Right lung (tissue), 10 donors: ENCODE measurements at places on chromosomes 5 and 9. TPM values are rescaled to one million over a fixed set of nuclear protein-coding genes. Genes with fewer than 3 reads are reported as not detected.
A peak's percentile ranks its signal among the peaks of the same experiment; 100 is the strongest.

DNA sequence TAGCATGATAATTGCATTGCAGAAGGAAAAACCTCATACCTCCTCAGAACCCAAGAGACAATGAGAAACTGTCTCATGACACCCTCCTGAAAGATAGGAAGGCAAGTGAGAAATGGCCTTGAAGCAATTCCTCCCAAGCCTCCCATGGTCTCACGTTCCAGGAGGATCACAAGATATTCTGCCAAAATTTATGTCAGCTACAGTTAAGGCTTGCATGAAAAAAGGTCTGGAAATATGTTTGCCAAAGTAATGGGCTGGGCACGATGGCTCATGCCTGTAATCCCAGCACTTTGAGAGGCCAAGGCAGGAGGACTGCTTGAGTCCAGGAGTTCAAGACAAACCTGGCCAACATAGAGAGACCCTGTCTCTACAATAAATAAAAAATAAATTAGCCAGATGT, 12.6 kb upstream of the HOMER1 start:
- DNase-seq = no peak

DNA sequence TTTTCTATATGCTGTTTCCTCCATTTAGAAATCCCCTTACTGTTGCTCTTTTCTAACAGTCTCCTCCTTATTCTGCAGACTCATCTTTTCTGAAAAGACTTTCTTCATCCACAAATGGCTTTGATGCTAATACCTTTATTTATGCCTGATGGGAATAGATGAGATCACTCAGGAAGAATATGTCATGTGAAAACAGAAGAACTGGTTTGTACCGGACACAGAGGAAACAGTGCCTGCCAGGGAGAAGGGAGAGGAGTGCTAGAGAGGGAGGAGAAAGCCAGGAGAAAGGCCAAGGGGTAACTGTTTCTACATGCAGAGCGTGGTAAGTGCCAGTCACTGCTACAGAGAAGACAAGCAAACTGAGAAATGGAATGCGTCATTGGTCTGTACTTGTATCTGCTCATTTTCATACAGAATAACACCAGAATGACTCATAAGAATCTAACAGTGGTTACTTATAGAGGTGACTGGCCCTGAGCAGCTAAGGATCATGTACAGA, 45.9 kb upstream of the PJA2 start:
- peak; percentile 55 for DNase-seq

- DNase-seq = peak; percentile 23
Measured at GRCh38 chr5:124262991-124263571, 483.4 kb downstream of the ZNF608 start.

DNA sequence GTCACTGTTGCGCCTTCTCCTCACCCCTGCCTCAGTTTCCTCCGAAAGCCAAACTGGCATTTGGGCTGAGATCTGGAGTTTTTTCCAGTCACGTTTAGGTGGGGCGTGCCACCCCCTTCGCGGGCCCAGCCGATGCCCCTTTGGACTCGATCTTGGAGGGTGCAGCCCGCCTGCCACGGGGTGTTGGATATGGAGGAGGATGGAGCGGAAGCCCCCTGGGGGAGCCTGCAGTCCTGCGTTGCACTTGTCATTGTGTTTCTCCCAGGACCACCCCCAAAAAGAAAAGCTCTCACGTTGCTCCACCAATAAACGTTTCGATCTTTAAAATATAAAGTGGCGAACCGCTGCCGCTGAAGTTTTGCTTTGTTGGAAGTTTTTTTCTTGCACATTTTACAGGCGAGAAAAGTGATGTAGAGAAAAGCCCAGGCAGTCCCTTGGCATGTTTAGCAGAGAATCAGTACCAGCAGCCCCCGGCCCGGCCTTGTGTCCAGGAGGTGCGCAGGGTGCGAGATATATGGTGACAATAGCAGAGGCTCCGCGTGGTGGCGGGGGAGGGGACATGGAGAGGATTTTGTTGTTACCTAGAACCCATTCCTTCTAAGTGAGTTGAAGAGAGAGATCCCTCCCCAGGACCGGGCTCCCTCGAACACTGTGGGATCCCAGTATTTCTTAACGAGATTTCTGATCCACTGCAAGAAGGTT, 681 bp downstream of the F2R start:
- no peak for DNase-seq

GRCh38 chr9:137396634-137397367, 26.2 kb downstream of the EXD3 start:
- DNase-seq = no peak

GRCh38 chr5:102211165-102211564, 84.9 kb downstream of the SLCO4C1 start:
- DNase-seq = no peak

DNA sequence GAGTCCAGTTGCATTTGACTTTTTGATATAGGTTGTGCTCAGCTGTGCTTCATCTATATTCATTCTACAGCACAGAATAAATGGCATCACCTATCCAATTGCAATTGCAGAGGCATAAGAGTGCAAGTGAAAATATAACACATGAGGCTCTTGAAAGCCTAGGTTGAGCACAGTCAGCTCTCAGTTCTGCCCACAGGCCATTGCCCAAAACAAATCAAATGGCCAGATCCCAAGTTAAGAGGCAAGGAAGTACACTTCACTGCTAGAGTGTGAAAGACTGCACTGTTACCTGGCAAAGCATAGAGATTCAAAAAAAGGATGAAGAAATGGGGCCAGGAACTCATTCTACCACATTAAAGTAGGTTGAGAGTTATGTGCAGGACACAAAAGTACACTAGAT, 305.5 kb upstream of the SEMA6A start:
- DNase-seq = no peak

DNA sequence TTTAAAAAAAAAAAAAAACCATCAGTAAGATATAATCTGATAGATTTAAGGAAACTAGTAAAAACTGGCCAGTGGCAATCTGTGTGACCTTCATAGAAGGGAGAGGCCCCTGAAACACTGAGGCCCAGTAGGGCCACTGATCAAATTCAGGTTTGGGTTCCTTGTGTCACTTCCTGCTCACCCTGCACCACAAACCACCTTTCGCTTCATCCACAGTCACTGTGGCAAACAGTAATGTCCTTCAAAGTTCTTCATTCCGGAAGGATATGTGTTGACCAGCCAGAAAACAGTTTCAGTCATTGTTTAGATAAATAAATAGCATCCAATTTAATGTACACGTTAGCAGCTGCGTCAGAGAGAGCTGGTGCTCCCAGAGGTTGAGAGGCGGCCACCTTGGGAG, 222.1 kb downstream of the CFAP90 start:
- no peak for DNase-seq

DNA sequence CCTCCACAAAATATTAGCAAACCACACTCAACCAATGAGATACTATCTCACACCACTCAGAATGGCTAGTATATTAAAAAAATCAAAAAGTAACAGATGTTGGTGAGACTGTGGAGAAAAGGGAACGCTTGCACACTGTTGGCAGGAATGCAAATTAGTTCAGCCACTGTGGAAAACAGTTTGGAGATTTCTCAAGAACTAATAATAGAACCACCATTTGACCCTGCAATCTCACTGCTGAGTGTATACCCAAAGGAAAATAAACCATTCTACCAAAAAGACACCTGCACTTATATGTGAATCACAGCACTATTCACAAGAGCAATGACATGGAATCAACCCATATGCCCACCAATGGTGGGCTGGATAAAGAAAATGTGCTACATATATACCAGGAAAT, 393.5 kb downstream of the PDE4D start:
- DNase-seq = no peak

DNA sequence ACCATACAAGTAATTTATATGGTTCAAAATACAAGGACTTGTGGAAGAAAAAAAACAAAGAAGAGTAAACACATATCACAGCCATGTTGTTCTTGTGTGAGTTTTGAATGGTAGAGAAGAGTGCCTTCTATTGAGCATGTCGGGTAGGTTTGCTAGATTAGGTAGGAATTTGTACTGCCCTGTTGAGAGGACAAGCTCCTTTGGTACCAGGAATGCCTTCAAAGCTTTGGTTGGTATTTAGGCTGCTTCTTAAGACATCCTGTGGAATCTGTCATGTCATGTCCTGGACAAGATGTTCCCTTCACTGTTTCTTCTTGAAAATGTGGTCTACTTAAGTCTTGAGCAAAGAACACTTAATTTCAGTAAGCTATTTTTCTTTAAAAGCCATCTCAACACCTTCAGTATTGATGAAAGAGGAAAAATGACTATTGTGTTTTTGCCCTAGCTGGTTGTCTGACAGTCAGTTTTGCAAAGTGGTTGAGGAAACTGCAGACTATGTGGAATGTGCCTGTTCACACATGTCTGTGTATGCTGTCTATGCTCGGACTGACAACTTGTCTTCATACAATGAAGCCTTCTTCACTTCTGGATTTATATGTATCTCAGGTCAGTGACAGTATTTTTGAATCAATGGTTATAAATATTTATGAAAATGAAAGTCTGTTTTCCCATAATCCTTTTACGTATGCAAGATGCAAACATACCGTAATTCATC, 296.9 kb downstream of the ADGRV1 start:
- no peak for DNase-seq

DNA sequence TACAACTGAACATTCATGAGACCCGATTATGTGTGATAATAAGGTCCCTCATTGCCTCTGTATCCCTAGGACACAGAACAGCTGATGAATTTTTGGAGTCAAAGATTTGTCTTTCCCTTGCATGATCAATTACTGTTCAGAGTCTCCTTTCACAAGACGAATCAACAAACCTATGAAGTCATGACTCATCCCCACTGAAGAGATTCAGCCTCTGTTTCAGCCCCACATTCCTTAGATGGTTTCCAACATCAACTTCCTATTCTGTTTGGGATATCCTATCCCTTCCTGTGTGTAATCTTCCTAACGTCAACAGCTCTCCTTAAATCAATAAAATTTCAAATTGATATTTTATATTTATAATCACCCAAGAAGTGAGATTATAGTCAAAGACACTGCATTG, 199.0 kb downstream of the DNAH5 start:
- DNase-seq = no peak

DNA sequence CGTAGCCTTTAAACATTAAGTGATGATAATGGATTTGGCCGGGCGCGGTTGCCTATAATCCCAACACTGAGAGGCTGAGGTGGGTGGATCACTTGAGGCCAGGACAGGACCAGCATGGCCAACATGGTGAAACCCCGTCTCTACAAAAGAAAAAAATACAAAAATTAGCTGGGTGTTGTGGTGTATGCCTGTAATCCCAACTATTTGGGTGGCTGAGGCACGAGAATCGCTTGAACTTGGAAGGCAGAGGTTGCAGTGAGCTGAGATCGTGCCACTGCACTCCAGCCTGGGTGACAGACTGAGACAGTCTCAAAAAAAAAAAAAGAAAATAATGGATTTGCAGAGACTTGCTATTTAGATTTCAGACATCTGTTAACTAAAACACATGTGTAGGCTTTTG, 9.2 kb upstream of the MATR3 start:
- DNase-seq = no peak

GRCh38 chr9:21144603-21145002, 3.0 kb upstream of the IFNW1 start:
- no peak for DNase-seq

GRCh38 chr9:504921-505740, 290.5 kb downstream of the DOCK8 start:
- no peak for DNase-seq

DNA sequence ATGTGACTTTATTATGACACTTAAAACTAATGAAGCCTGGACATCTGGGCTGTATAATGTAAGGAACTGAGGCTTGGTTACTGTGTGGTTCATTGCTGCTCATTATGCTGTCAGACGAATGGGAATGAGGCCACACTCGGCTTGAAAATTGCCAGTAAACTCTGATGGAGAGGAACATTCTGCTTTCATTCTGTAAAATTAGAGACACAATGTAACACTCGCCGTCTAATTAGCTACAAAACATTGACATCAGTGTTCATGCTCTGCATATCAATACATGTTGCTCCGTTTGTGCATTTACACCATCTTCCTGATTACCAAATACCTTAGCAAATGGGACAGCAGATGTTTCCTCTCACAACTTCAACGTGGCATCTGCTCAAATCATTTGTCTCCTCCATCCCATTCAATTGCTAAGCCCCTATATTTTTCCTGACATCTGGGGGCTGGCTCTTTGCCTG, 133.0 kb downstream of the SLC28A3 start:
- DNase-seq = peak; percentile 42

OTP gene
- polyA plus RNA-seq = not detected

PPP3R2 gene
- not detected for polyA plus RNA-seq

OBP2B gene
- not detected for polyA plus RNA-seq

GPR150 gene
- polyA plus RNA-seq = 0.12 TPM

SPATA31D1 gene
- not detected for polyA plus RNA-seq

PCDHGC5 gene
- 1.2 TPM for polyA plus RNA-seq

TMC1 gene
- 0.51 TPM for polyA plus RNA-seq

FOXI1 gene
- 0.07 TPM for polyA plus RNA-seq

VLDLR gene
- 23.0 TPM for polyA plus RNA-seq

SAPCD2 gene
- polyA plus RNA-seq = 12.0 TPM

ENTPD8 gene
- polyA plus RNA-seq = 0.54 TPM

C5orf58 gene
- 0.31 TPM for polyA plus RNA-seq

IFNA1 gene
- polyA plus RNA-seq = not detected

LCN6 gene
- not detected for polyA plus RNA-seq

IL17B gene
- polyA plus RNA-seq = 20.7 TPM
